Stimulated activated CD4-positive, alpha-beta T cell treated with anti-CD3 and anti-CD28 coated beads, TNF-alpha, amount 100 ng/mL, for 1 hour (primary cell): ENCODE measurements at places on chromosomes 13 and 19.

GRCh38 chr19:51593138-51593890 is 22.2 kb downstream of the ZNF175 start:
- no peak for DNase-seq

- no peak for DNase-seq
Measured at GRCh38 chr13:107548338-107548737, 667.0 kb downstream of the LIG4 start.

GRCh38 chr19:778910-779653 is 18.2 kb upstream of the PTBP1 start:
- DNase-seq = no peak

DNA sequence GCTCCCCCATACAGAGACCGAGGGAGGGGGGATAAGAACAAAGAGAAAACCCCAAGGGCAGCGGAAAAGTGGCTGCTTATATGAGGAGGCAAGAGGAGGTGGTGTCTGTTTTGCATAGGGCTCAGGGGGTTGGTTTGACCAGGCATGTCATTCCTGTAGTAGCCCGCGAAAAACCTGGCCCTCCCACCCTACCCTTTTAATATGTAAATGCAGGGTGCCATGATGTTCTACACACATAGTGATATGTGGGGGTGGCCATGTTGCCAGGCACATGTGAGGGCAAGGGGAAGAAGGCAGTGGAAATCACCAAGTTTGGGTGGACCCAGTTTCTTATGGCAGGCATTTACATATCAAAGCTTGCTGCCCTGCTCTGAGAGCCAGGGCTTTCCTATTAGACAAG is 203.5 kb upstream of the UBL3 start:
- no peak for DNase-seq

DNA sequence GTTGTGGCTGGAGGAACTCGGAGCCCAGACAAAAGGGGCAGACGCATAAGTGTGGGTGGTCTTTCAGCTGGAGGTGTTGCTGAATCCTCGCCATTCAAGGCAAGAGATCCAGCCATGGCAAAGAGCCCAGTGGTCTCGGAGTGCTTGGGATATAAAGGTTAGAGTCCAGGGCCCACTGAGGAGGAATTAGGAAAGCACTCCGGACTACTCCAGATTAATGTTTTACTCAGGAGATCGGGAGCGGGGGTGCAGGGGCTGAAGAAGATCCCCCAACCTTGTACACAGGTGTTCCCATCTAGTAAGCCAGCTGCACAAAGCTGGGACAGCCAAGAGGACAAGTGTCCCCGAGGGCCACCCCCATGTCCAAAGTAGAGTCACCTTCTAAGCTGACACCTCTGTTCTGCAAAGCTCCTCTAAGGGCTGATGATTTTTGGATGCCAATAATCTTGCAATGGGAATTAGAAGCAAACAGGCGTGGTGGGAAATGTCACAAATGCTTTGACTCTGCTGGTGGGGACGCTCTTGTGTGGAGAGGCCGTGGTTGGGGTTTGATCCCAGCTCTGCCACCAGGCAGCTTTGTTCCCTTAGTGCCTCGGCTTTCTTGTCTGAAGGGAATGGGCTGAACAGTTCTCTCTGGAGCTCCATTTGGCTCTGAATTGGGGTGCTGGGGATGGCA is 194.3 kb upstream of the SOX1 start:
- no peak for DNase-seq

GRCh38 chr13:90938848-90939247 is 408.6 kb upstream of the MIR17HG start:
- no peak for DNase-seq

DNA sequence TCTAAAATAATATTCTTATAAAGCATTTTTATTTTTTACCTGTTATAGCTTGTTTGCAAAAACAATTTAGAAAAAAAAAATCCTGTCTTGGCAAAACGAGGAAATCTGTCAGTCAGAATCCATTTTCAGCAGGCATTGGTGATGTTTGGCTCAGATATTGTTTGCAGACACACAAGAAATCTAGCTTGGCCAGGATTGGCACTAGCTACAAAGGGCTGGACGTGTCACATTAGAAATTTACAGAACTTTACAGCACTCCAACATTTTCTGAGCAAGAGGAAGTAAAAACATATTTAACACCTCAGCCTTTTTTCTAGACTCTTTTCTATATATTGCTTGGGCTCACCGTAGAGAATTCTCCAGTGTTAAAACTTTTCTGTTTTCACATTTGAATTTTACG is 9.9 kb downstream of the ZNF91 start:
- no peak for DNase-seq

GRCh38 chr19:2727640-2727944 is 6.4 kb upstream of the DIRAS1 start:
- no peak for DNase-seq

DNA sequence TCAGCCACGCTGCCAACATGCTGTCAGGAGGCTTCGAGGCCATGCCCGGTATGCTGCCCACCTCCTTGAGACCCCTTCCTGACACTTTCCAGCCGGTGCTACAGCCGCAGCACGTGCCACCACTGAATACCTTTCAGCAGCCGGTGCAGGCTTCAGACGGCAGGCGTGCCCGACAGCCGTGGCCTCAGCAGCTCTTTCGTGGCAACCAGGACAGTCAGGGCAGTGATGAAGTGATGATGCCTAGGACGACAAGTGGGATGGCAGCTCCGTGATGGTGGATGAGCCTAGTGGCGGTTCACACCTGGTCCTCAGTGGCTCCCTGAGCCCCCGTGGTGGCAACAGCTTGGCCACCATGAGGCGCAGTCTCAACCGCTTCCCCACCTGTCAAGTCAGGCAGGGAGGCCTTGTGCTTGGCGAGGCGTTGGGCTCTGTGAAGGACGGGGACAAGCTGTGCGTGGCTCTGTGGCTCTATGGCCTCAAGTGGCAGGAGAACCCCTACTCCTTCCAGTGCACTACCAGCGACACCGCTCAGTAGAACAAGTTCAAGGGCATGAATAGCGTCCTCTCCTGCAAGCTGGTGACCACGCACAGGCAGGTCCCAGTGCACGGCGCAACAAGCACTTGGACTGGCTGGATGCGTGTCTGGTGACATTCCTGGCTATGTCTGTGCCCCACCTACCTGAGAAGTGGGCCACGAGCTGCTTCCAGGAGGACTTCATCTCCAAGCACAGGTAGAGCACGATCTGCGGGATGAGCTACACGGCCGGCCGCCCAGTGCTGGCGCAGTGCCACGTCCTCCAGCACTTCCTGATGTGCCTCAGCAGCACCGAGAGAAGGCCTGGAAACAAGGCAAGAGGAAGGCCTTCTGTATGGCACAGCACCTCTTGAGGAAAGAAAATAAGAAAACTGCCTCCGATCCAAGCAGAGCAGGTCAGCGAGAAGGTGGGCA is 18.2 kb upstream of the ZNF14 start:
- no peak for DNase-seq

DNA sequence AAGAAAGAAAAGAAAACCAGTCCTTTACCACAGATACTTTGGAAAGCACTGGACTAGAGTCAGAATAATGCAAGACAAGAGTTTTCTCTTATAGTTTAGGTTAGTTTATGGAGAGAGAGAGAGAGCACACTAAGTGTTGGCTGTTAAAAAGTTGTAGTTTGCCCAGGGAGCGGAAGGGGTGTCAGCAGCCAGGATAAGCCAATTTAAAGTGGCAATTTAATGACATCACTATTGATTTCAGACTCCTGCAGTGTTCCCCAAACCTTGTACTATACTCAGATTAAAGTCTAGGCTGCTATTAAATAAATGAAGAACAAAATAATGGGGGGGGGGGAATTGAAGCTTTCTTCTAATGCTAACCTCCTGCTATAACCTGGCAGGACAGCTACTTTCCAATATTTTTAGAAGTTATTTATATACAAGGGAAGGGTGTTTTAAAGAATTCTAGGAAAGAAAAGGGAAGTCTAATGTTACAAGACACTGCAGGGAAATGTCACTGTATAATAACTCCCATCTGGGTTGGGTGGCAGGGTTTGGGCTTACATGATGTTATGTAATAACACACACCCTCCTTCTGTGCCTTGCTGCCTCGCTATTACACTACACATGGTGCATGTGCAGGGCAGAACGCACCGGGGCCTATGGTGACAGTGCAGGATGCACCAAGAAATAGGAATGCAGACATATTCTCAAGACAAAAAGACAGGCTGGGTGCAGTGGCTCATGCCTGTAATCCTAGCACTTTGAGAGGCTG is 19.9 kb downstream of the TPT1 start:
- DNase-seq = no peak

DNA sequence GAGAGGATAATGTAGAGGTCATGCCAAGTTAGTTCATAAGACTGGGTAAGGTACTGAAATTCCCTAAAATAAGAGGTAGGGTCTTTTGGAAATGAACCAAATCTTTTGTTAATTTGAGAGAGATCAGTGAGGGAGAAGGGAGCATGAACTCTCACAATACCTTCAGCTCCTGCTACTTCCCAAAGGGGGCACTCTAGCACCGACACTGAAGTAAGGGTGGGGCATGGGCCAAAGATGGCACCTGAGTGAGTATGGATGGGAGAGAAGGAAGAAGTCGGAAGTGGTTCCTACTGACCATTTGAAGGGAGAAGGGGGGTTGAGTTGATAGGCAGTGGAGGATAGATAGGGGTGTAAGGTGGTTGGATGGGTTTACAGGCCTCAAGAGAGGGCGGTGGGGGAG is 86.6 kb downstream of the ZNF737 start:
- DNase-seq = no peak

GRCh38 chr13:80571346-80572307 is 230.7 kb upstream of the SPRY2 start:
- no peak for DNase-seq

- DNase-seq = no peak
Measured at GRCh38 chr13:51453959-51454703, 1.3 kb upstream of the INTS6 start.

DNA sequence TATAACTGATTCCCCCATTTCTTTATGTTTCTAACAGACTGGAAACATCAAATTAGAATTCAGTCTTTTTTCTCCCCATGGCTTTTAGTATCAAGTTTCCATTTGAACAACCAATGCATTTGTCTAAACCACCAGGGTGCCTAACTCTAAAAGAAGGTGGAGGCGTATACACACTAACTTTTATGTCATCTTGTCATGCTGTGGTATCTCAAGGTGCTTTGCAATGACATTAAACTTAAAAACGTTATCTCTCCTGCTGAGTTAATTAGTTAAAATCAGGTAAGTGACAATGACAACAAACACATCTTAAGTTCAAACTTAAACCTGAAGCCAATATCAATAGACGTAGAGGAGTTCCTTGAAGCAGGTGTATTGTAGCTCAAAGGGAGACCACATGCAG is 1001.7 kb downstream of the PCDH17 start:
- no peak for DNase-seq

- no peak for DNase-seq
Measured at GRCh38 chr13:52348983-52349780, 56.8 kb downstream of the THSD1 start.

- DNase-seq = no peak
Measured at GRCh38 chr19:3054972-3055740, 7.1 kb downstream of the TLE5 start.

DNA sequence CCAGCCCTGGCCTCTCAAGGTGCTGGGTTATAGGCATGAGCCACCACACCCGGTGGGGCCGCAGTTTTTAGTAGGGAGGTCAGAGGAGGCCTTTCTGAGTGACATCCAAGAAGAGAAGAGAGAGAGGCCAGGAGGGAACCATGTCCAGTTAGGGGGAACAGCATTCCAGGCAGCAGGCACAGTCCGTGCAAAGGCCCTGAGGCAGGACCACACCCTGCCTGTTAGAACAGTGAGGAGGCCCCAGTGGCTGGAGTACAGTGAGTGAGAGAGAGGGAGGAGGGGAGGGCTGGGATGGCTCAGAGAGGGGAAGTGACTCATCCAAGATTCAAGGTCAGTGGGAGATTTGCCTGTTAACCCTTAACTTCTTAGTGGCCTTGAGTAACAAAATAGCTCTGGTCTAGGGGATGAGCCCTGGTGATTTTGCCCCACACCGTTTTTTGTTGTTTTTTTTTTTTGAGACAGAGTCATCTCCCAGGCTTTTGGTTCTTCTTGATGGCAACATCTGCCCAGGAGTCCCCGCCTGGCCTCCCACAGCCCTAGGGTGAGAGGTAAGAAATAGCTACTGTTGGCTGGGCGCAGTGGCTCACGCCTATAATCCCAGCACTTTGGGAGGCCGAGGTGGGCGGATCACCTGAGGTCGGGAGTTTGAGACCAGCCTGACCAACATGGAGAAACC is 2.7 kb upstream of the PLIN3 start:
- no peak for DNase-seq

GRCh38 chr19:49687566-49688316 is 1.7 kb upstream of the ADM5 start:
- DNase-seq = no peak

GRCh38 chr13:45473627-45474026 is 8.9 kb downstream of the COG3 start:
- DNase-seq = no peak

- DNase-seq = no peak
Measured at GRCh38 chr19:13033819-13034611, 38.7 kb downstream of the NFIX start.

DNA sequence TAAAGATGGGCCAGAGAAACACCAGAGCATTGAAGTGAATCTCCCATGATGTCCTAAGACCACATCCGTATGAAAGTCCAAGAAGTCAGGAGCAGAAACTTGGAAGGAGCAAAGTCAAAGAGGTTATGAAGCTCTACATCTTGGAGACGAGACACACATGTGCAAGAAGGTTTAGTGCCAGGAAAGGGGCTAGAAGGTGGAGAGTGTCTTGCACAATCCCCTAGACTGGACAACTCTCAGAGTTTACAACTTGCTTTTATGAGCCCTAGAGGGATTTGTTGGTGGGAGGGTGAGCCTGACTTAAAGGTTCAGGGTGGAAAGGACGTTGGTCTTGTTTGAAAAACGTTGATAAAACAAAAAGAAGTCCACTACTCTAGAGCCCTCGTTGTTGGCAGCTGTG is 150.6 kb downstream of the GPC6 start:
- DNase-seq = no peak

- no peak for DNase-seq
Measured at GRCh38 chr19:38692458-38693379, 45.3 kb downstream of the ACTN4 start.

GRCh38 chr13:75468602-75469001 is 13.4 kb downstream of the TBC1D4 start:
- DNase-seq = no peak

DNA sequence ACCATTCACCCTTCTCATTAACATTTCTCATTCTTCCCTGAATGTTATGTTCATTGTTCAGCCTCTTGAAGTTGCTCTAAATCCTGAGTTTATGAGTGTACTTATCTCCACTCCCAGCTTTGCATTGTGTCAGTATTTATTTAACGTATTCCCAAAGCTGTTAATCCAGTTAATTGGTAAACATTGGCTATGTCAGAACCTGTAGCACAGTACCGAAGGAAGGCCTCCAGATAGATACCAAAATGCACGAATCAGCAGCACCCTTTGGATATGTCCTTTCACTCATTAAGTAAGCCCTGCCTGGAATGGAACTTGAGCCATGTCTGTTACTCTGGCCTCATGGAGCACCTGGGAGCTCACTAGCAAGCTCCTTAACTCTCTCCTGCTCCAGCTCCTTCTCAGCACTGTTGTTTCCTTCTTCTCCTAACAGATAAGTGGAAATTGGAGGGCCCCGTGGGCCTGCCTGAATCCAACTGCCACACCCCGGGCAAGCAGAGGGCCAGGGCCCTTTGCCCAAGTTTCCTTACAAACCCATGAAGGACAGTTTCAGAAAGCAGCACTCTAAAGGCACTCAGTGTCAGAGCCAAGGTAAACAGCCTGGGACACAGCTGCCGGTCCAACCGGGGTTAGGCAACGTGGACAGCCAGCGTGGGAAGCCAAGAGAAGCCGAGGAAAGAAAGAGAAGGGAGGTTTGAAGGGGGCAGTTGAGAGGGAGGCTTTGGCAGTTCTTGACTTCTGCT is 155.0 kb upstream of the SERP2 start:
- DNase-seq = no peak

GRCh38 chr19:7292950-7293761 is 1.1 kb downstream of the INSR start:
- no peak for DNase-seq
